CD8-positive, alpha-beta memory T cell (primary cell): ENCODE measurements at places on chromosomes 6 and 20.

DNA sequence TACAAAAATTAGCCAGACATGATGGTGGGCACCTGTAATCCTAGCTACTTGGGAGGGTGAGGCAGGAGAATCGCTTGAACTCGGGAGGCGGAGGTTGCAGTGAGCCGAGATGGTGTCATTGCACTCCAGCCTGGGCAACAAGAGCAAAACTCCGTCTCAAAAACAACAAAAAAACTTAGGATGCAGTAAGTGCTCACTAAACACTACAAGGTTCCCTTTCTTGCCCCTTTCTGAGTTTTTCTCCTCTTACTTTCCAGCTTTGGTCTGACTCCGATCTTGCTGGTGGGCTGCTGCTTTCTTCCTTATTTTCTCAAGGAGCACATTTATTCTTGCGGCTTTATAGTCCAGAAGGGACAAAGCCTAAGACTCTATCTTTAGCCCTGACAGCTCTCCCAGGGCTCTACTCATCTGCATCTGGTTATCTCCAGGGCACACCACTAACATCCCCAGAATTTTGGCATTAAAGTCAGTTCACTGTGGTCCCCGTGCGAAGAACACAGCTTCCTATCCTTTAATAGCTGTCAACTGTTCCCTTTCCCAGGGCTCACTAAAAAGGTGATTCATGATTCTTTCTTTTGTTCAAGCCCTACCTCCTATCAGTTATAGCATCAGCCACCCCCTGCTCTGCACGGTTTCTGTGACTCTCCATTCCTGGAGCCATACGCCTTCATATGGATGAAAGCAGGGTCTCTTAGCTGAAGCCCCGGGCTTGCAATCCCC, 17.1 kb upstream of the RPN2 start:
- DNase-seq: no peak

DNA sequence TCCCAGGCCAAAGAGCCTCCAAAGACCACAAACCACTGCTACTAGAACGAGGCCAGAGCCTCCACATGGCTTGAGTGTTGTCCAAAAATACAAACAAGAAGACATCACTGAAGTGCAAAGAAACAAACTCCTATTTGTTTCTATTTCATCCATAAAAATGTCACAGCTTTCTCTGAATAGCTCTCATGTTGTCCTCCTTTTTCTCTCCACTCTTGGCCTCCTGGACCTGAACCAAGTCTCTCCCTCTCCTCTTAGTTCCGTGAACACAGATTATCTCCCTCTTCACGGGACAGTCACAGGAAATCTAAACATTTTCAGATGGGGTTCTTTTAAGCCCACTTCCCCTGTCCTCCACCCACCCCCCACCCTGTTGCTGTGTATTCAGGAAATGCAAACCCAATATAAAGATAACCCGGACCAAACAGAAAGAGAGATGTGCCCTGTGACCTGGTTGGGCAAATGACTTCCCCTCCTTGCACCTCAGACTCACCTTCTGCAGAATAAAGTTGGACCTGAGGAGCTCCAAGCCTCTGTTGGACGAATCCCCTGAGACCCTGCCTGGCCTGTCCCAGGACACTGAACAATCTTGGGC, 75.8 kb upstream of the MRPS10 start:
- no peak for DNase-seq

DNA sequence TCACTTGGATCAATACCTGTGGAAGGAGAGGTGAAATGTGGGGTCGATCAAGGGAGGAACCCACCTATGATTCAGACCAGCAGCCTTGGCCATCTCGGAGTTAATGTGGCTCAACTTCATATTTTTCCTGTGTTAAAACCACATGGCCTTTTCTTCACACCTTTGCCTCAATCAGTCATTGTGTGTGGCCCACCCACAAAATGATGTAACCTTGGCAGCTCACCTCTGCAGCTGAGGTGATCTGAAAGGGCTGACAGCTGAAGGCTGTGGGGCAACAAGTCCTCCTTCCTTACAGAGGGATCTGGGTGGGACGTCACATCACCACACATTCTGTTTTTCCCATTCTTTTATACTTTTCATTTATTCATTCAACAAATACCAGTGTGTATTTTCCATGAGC, 357.1 kb upstream of the HSF2 start:
- no peak for DNase-seq

DNA sequence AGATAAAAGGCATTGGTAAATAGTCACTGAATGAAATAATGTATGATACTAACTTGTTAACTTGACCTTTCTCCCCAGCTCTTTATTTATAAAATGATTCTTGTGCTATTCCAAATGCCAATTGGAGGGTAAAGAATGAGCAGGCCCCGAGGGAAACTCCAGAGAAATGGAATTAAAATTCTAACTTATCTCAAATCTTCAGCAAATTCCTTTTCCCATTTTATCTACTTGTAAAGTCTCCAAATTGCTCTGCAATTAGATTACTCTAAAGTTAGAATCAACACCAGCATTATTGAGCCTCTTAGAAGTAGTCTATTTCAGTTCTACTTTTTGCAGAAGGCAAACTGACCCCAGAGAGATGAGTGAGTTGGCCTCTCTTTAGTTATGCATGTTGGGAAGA, 165.9 kb upstream of the PREP start:
- DNase-seq: no peak

GRCh38 chr6:147640606-147641005, 132.1 kb downstream of the SAMD5 start:
- DNase-seq: no peak

DNA sequence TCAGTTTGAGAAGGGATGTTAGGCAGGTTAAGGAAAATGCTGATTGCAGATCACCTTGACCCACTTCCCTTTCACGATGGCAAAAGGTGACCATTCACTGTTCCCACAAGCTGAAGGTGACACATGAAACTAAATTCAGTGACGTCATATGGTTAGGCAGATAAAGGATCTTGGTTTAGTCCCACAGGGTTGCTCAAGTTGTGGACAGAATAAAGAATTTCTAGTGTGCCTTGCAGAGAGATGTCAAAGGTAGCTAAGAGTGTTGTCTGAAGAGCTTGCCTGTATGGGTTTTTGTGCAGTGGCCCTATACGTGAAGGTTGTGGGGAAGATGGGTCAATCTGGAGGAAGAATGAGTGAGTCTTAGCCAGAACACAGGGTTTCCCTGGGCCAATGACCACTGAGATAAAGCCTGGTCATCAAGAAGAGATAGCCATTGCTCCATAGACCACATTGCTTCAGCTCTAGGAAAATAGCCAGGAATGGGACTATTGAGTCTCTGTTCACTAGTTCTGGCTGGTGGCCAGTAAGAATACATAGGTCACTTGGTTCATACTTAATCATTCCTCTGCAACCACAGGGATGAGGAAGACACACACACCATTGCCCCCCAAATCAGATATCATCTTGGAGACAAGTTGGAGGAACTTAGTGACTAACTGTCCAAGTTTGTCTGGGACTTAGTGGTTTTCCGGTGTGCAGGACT, 148.5 kb upstream of the ATXN1 start:
- no peak for DNase-seq

DNA sequence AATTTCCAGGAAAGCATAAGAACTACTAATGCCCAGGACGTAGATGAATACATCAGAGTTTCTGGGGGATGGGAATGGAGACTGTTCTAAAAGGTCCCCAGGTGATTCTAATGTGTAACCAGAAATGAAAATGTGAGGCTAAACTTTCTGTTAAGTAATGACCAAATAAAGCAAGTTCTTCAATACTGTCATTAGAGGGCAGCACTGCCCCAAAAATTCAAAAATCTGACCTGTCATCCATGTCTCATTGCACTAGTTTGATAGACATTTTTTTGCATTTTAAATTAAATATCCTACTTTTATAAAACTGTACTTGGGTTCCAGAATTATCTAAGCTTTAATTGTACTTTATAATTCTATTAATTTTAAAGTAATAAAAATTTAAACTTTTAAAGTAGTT, 94.9 kb downstream of the RFX6 start:
- DNase-seq: no peak

- DNase-seq: no peak
Observed at GRCh38 chr6:167855825-167856425, 29.2 kb downstream of the AFDN start.

DNA sequence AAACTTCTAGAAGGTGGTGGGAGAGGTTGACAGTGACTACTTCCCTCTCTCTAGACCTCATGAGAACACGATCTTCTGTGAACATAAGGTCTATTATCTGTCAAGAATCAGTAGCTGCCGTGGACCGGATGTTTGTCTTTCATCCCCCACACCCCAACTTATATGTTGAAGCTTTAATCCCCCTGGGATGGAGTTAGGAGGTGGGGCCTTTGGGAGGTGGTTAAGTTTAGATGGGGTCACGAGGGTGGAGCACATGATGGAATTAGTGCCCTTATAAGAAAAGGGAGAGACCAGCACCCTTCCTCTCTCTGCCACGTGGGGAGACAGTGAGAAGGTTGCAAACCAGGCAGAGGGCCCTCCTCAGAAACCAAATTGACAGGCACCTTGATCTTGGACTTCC, 409.1 kb downstream of the QKI start:
- DNase-seq: no peak

DNA sequence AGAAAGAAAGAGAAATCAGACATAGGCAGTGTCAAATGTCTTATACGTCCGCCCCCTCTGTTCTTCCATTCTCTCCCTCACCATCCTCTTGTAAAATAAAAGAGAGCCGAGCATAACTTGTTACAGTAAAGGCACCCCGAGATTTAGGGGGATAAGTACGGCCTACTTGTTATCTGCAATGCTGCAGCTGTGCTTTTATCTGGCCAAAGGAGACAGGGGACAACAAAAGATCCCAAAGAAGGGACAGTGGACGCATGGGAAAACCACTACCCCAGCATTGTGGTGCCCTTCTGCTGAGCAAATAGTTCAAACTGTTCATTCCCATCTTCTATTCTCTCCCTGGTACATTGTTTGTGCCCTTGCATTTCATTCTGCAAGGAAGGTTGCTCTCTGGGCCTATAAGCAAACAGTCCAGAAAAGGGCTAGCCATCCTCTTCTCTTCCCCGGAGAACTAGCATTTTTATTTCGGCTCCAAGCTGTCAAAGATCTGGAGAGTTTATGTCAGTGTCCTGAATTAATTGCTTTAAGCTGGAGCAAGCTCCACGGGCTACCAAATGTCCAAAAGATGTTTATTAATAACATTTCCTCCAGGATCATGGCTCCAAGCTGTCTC, 22.3 kb downstream of the FOXA2 start:
- DNase-seq: no peak

- no peak for DNase-seq
Observed at GRCh38 chr20:12733811-12734210, 275.0 kb upstream of the SPTLC3 start.

GRCh38 chr6:2008383-2008976, 236.9 kb downstream of the GMDS start:
- no peak for DNase-seq

DNA sequence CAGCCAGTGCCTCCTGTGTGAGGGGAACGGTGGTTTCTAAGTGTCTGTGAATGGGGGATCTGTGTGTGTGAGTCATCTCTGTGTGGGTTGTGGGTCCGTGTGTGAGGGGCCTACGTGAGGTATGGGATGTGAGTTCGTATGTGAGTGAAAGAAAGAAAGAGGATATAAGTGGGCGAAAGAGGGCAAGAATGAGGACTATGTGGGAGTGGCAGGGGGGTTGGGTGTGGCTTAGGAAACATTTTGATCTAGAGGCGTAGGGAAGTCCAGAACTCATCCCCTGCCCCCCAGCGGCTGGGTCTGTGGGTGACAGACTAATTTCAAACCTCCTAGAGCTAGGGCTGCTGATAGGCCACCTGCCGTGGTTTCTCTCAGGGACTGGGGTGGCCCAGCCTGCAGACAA, 35.5 kb downstream of the DHX35 start:
- no peak for DNase-seq

DNA sequence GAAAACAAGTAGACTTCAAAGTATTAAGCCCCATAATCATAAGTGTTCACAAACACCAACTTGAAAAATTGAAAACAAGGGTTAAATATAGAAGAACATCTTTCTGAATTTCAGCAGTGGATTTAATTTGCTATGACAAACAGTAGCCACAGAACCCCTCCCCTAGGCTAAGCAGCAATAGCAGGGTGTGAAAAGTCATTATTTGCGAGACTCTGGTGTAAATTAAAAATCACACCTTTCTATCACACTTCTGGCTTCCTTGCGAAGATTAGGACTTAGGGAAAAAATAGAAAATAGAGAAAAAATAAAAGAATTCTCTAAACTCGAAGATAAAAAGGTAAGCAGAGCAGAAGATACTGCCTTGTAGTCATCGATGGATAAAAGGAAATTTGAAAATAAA, 6.1 kb downstream of the SAMD3 start:
- DNase-seq: no peak

GRCh38 chr20:8647961-8648441, 420.9 kb upstream of the PLCB4 start:
- DNase-seq: no peak

GRCh38 chr6:52115891-52116604, 28.6 kb upstream of the PKHD1 start:
- DNase-seq: no peak

DNA sequence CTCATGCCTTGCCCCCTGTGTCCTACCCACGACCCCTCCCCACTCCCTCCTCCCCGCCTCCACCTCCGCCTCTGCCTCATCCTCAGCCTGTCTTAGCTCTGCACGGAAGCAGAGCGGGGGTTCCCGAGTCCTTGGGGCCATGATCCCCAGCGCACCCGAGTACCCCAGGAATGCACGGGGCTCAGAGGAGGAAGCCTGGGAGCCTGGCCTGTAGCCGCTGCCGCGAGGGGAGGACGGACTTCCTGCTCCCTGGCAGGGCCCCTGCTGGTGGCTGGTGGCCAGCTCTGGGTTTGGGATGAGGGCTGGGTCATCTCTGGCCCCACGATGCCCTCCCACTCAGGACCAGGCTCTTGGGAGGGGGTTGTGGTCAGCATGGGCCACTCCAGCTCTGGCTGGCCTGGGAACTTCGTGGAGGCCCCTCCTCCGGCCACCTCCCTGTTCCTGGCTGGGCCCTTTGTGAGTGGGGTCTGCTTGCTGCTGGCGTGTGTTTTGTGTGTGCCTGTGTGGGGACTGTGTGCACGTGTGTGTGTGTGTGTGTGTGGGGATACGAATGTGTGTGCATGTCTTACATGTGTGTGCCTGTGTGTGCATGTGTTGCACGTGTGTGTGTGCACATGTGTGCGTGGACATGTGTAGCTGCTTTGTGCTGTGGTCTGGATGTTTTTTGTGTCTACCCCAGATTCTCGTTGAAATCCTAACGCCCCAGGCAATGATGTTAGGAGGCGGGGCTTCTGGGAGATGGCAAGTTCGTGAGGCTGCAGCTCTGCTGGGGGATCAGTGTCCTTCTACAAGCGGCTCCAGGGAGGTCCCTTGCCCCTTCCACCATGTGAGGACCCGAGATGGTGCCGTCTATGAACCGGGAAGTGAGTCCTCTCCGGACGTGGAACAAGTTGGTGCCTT, 1.3 kb upstream of the RBBP8NL start:
- no peak for DNase-seq

DNA sequence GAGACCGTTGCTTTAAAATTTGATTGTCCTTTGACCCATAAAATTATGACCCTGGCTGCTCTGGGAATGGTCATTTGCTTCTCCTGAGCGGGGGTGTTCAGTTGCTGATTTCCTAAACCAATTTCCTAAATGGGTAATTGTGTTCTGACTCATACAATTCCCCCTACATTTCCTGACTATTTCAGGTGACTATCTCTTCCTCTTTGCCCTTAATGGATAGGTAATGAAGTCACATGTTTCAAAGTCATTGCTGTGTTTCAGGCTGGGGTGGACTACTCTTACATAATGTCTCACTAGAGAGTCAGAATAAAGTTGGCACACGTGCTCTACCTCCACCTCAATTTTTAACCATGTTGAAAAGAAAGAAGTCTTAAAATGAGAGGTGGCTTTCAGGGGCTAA, 109.8 kb downstream of the DOK5 start:
- no peak for DNase-seq
